ENCODE measurements at places on chromosomes 11 and 22.
A peak's percentile ranks its signal among the peaks of the same experiment; 100 is the strongest.

DNA sequence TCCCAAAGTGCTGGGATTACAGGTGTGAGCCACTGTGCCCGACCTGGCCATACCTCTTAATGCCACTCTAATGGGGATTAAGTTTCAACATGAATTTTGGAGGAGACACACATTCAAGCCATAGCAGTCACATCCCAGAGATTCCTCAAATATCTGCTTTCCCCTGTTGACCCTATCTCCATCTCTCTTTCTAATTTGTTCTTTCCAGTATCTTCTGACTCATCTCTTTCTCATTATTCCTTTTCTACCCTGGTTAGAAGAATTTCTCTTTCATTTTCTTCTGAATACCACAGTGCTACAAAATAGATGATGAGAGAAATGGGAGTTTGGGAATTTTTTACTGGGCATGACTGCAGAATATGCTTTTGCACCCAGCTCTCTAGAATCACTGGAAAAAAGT, 5.1 kb downstream of the OR10V1 start:
- DNase-seq: peak; percentile 27

GRCh38 chr11:94785509-94785908, 17.4 kb downstream of the AMOTL1 start:
- DNase-seq: no peak

GRCh38 chr11:88164320-88164719, 10.9 kb downstream of the RAB38 start:
- no peak for DNase-seq

GRCh38 chr11:12053606-12054361, 45.4 kb upstream of the DKK3 start:
- DNase-seq: no peak

- DNase-seq: no peak
These were observed 149.8 kb downstream of the MPPED1 start for GRCh38 chr22:43561415-43562178.

DNA sequence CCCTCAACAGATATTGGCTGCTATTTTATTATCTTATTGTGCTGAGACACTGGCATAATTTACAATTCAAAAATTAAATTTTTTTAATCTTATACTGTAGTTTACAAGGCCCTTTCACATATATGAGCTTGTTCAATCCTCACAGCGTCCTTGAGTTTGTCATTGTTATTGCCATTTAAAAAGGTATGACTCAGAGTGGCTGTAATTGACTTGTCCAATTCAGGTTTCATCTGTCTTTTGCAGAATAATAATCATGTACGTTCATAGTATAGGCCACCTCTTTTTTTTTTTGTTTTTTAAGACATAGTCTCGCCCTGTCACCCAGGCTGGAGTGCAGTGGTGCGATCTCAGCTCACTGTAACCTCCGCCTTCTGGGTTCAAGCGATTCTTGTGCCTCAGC, 11.5 kb downstream of the PTPRJ start:
- DNase-seq: no peak

GRCh38 chr11:104588970-104589369, 309.3 kb downstream of the CASP12 start:
- no peak for DNase-seq

GRCh38 chr22:47587361-47587760, 824.9 kb downstream of the TBC1D22A start:
- no peak for DNase-seq

- no peak for DNase-seq
These were observed 451.3 kb upstream of the B3GAT1 start for GRCh38 chr11:134863294-134863693.

Data from mammary epithelial cell (primary cell).